Activated CD4-positive, alpha-beta T cell treated with anti-CD3 and anti-CD28 coated beads, Interleukin-2, amount 50 U/mL, for 48 hours (primary cell): ENCODE measurements at places on chromosomes 13 and 19.

- no peak for DNase-seq
These were observed 418.4 kb downstream of the EFNB2 start for GRCh38 chr13:106117035-106117434.

DNA sequence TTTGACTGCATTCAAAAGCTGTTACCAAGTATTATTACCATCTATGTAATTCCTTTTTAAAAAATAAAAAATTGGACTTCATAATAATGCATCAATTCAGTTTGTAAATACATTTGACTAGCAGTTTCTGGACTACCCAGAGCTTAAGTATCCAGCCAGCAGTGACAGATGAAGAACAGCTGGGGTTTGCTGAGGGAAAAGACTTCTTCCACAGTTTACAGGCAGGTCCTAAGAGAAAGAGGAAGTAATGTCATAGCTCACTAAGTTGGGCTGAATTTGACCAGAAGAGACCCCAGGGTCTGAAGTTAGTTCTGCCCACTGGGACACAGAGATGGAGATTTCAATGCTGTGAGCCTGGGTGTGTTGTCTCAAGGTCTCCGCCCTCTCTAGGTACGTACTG lies 96.4 kb downstream of the MBNL2 start:
- DNase-seq = no peak

GRCh38 chr19:48506138-48506733 lies 5.4 kb downstream of the LMTK3 start:
- no peak for DNase-seq

GRCh38 chr19:3658004-3658869 lies 31.6 kb upstream of the CACTIN start:
- no peak for DNase-seq

- no peak for DNase-seq
These were observed 707.1 kb upstream of the SPRY2 start for GRCh38 chr13:81048026-81048461.

DNA sequence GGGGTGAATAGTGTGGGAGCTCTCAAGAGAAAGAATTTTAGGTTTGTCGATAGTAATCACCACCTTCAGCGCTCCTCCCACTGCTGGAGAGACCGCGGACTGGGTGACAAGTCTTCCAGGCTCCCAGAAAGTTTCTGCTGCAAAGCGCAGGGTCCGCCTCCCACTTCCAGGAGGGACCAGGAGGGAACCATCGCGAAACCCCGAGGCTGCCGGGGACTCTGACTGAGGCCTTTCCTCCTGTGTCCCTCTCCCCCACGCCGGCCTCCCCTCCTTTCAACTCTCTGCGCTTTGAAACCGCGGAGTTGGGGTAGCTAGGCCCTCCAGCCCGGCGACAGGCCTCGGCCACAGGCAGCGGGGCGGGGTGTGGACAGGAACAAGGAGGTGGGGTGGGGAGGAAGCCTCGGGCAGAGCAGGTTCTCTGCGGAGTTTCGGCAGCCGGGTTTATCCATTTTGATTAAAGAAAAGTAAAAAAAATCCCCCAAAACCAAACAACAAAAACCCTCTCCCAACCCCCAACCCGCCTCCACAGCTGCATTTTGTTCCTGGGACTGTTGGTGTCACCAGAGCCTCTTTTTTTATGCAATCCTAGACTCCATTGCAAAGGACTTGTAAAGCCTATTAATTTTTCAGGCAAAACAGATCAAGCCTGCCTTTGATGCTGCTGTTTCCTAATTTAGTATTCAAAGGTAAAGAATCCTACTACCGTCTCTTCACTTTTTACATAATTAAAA lies 157.2 kb downstream of the TM9SF2 start:
- peak; percentile 56 for DNase-seq

GRCh38 chr19:3788996-3789778 lies 3.0 kb upstream of the MATK start:
- DNase-seq = no peak

DNA sequence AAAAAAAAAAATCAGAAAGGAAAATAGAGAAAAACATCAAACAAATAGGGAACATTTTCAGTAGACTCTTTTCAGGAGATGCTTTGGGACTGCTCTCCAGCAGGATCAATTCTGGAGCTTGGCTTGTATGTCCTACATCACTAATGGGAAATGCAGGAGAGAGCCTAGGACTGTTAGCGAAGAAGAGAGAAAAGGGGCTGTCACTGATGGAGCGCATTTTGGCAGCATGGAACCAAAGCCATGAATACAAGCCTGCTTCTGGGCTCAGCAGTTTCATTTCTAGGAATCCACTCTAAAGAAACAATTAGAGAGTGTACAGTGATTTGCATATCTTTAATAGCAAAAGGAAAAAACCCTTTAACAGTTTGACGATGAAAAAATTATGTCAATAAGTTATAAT lies 203.9 kb downstream of the NUFIP1 start:
- no peak for DNase-seq

GRCh38 chr13:111328574-111329410 lies 8.3 kb downstream of the TEX29 start:
- DNase-seq = no peak

DNA sequence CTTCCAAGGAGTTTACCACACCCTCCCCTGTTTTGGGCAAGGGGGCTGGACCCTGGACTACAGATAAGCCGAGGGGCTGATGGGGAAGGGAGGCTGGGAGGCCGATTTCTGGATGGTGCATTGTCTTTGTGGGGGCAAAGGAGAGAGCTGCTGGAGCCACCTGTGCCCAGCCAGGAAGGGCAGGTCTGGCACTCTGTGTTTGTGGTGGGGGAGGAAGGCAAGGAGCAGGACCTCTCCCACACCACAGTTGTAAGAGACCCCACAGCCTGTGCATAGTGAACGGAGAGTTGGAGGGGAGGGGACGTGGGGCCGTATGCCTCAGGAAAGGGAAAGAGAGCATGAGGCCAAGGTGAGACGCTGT lies 16.0 kb upstream of the PRR19 start:
- DNase-seq = no peak

DNA sequence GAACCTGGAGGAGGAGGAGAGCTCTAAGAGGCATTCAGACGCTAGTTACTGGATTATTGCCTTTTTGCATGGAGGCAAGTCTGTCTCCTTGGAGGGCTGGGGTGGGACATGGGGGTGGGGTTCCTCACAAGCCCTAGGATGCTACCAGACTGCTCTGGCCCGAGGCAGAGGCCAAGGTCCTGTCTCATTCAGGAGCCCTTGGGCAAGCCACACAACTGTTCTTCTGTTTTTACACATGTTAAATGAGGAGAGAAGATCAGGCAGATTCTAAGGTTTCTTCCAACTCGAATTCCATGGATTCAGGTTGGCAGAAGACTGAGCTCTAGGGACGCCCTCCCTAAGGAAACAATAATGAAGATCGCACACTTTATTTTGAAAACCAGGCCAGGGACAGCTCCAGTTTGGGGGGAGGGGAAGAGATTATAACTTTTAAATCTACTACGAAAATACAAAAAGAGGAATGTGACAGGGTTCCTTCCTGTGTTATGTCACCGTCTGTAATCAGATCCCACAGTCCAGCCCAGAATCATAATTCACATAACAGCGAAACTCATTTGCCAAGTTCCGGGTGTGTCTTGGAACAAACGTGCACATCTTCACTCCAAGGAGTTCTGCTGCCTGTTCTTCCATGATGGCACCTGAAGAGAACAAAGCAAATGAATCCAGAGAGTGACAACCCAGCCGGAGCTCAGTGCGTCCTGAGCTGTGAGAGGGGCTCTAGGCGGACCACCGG lies 25.2 kb downstream of the IL17D start:
- no peak for DNase-seq

GRCh38 chr19:23996549-23996948 lies 81.9 kb downstream of the ZNF726 start:
- DNase-seq = peak; percentile 4

DNA sequence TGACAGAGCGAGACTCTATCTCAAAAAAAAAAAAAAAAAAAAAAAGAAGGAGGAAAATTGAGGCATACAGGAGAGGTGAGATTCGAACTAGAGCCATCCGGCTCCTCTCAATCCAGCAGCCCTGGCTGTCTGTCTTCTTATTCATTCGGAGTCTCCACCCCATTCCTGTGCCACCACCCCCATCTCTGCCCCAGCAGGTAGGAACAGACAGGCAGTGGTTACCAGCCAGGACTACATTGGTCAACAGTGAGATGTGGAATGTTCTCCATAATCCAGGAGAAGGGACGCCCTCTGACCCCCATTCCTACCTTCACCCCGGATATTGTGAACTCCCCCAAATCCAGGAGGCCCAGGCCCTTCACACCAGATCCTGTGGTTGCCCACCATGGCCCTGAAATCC lies 6.6 kb upstream of the S1PR2 start:
- DNase-seq = no peak

DNA sequence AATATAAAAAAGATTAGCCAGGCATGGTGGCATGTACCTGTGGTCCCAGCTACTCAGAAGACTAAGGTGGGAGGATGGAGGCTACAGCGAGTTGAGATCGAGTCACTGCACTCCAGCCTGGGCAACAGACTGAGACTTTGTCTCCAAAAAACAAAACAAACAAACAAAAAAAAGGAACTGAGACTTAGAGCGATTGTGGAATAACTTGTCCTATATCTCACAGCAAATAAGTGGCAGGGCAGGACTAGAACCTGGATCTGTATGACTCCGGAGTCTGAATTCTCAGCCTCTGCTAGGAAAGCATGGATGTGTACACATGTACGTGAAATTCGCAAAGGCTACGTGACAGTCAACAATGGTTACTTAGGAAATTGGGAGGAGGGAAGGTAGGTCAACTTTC lies 20.1 kb downstream of the KRTDAP start:
- DNase-seq = no peak

DNA sequence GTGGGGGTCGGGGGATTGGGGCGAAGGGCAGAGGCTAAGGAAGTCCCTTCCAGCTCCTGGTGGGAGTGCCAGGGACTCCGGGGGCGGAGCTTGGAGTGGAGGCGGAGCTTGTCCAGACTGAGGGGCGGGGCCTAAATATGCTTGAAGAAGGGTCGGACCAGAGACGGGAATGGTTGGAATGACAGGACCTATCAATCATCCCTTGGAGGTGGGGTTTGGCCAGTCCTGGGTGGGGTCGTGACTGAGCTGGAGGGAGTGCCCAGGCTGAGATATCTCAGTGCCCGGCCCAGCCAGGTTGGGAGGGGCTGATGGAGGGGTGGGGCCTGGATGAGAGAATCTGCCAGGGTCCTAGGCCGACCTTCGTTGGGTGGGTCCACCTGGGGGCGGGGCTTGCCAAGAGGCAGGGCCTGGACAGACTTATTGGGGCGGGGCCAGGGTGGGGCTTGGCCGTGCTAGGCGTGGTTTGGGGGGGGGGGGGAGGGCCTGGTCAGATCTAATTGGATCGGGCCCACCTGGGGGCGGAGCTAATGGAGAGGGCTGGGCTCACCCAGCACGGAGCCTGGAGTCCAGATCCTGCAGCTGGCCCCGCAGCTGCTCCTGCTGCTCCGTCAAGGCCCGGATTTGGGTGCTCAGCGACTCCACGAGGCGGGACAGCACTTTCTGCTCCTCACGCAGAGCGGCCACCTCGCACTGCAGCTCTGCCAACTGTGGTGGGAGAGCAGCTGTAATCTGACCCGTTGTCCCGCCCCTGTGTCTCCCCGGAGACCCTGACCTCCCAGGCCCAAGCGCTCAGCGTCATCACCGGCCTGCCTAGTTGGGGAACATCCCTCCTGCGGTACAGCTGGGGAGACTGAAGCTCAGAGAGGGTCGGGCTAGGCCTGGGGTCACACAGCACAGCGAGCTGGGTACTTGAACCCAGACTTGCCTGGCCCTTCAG lies 2.6 kb upstream of the WIZ start:
- DNase-seq = no peak

- DNase-seq = no peak
These were observed 56.5 kb upstream of the ZNRF4 start for GRCh38 chr19:5398693-5399057.

- DNase-seq = no peak
These were observed 716.2 kb upstream of the GPC6 start for GRCh38 chr13:92510416-92510815.

DNA sequence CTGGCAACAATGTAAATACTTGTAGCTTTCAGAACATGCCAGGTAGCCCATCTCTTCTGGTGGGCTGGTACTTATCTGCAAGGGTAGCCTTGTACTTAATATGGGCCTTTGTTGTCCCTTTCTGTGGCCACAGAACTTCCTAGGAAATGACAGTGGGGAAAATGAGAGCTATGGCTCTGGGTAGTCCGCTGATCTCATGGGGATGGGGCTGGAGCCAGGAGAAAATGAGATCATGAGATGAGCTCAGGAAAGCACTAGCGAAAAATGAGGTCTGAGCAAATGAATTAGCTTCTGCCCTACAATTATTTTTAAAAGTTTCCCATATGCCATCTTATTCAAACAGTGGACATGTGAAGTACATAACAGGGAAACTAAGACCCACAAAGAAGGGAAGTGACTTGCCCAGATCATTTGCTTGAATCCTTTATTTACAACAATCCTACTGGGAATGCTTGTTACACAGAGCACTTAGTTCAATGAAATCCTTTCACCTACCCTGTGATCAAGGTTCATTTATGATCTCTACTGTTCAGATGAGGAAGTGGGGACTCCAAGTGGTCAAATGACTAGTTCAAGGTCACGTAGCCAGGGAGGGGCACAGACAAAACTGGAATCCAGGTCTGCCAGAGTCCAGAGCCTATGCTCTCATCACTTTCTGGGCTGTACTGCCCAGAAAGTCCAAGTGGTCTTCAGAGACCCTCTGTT lies 87.1 kb downstream of the PTPRS start:
- no peak for DNase-seq

GRCh38 chr19:47302249-47302648 lies 7.4 kb upstream of the C5AR1 start:
- no peak for DNase-seq

DNA sequence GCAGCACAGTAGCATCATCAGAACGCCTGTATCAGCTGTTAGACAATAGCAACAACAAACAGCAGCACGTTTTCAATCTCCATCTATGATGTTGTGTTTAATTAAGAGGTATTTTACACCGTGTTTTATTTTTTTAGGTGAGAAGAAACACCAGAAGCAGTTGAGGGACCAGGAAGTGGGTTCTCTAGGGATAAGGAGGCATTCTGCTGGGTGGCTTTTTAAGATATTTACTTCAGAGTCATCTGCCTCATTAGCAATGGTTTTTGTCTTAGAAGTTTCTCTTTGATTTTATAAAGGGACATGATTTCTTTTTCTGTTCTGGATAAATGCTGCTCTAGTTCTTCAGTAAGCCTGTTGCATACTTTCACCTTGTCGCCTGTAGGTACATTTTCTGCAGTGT lies 8.2 kb downstream of the CKAP2 start:
- DNase-seq = no peak

DNA sequence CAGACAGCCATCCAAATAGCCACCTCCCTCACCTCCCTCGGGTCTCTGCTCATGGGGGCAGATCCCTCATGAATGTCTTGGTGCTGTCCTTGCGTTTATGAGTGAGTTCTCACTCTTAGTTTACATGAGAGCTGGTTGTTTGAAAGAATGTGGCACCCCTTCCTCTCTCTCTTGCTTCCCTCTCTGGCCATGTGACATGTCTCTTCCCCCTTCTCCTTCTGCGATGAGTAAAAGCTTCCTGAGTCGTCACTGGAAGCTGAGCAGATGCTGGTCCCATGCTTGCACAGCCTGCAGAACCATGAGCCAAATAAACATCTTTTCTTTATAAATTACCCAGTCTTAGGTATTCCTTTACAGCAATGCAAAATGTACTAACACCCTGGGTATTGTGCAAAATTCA lies 208.7 kb downstream of the LACC1 start:
- no peak for DNase-seq

- DNase-seq = no peak
These were observed 17.1 kb upstream of the CLC start for GRCh38 chr19:39754971-39755370.
